ENCODE measurements at places on chromosomes 4 and X.

GRCh38 chr4:123446865-123447474, 50.4 kb downstream of the SPRY1 start:
- DNase-seq = no peak

- no peak for DNase-seq
These were observed 83.6 kb downstream of the ATOH1 start for GRCh38 chr4:93912146-93912545.

DNA sequence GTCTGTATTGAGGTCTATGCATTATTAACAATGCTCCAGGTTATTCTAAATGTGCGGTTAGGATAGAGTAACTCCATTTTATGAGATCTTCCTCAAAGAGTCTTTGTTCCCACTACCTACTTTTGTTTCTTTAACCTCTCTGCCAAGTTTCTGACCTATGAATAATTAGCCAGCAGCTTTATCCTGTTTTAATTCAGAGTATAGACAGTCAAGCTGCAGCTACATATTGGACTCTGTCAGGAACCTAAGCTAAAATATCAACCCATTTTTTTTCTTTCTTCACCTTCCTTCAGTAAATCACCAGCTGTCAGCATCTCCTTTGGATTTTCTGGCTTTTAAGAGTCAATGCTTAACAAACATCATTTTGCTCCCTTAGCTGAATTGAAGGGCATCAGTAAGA, 72.3 kb downstream of the TMEM47 start:
- DNase-seq = no peak

DNA sequence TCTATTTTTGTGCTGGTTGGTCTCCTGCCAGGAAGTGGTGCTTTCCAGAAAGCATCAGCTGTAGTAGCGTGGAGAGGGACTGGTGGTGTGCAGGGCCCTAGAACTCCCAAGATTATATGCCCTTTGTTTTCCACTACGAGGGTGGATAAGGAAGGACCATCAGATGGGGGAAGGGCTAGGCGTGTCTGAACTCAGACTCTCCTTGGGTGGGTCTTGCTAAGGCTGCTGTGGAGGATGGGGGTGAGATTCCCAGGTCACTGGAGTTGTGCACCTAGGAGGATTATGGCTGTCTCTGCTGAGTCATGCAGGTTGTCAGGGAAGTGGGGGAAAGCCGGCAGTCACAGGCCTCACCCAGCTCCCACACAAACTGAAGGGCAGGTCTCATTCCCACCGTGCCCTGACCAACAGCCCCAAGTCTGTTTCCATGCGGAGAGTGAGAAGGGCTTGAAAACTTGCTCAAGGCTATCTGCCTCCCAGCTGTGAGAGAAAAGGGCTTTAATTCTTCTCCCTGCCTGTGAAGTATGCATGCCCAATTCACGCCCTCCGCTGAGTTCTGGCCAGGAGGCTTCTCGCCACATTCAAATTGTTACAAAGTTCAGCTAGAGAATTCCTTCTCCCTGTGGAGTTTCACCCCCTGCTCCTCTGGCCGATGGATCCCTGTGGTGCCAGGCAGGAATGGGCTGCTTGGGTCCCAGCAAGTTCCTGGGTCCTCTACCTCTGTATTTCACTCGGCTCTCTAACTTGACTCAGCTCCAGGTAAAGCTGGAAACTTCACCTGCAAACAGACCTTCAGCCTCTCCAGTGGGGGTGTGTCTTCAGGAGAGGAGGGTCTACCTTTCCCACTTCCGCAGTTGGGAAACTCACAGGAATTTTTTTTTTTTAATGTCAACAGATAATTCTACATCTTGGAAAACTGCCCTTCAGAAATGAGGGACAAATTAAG, 7.7 kb upstream of the CSTF2 start:
- DNase-seq = no peak

- no peak for DNase-seq
These were observed 63.2 kb downstream of the AASDH start for GRCh38 chr4:56324011-56324610.

DNA sequence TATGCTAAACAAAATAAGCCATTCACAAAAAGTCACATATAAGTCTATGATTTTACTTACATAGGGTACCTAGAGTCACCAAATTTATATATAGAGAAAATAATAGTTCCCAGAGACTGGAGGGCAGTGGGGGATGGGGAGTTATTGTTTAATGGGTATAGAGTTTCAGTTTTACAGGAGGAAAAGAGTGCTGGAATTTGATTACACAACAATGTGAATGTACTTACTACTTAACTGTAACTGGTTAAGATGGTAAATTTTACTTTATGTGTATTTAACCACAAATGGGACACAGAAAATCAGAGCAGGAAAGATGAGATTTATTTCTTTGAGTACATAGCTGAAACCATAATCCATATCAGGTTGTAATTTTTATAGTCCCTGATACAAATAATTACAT, 144.4 kb downstream of the TMA16 start:
- DNase-seq = no peak

DNA sequence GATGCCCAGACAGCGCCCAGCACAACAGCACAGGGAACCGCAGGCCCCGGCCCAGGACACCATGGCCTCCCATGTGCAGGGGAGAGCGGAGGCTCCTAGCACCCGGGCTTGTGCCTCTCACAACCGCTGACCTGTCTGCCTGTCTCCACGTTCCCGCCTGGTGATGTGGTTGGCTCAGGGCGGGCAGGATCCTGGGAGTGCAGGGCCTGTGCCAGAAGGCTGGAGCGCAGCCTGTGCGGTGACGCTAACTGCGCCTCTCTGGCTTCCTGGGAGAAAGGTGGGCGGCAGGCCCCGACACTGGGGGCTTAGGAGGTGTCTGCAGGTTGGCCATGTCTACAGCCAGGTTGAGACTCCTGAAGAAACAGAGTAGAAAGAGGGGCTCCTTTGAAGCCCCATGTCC, 48.7 kb downstream of the CPZ start:
- DNase-seq = no peak

Data from midbrain (tissue), 1 donor.